Stimulated activated CD8-positive, alpha-beta memory T cell treated with anti-CD3 and anti-CD28 coated beads, Interleukin-7, amount 100 ng/mL, for 1 hour (primary cell): ENCODE measurements at places on chromosomes 12 and 14.

DNA sequence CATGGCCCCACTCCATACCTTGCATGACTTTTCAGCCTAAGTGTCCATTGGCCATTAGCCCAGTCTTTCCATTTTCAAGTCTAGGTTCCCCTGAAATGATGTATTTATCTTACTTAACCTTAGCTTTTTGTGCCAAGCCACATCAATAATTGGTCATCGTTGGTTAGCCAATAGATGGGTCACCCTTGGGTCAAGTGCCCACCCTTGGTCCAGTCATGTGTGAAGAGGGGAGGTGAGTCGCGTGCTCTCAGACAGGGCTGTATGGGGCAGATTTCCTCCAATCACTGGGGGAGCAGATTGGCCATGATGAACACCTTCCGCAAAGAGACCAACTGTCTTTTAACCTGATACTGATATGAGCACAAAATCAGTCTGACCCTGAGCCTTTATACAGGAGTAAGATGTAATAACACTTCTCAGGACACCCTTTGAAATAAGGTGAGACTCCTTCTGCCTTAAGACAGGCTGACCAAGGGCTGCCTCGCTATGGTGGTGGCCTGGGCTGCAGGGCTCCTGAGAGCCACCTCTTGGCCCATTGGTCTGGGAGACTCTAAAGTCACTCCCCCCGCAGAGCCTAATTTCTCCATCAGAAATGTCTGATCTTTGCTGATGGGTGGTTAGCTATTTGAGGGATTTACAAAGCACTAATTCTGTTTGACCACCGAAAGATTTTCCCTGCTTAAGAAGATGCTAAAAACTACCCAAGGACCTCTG is 143.2 kb downstream of the ZFP36L1 start:
- DNase-seq = no peak

- no peak for DNase-seq
These were observed 136.1 kb upstream of the MAP1LC3B2 start for GRCh38 chr12:116423094-116423493.

DNA sequence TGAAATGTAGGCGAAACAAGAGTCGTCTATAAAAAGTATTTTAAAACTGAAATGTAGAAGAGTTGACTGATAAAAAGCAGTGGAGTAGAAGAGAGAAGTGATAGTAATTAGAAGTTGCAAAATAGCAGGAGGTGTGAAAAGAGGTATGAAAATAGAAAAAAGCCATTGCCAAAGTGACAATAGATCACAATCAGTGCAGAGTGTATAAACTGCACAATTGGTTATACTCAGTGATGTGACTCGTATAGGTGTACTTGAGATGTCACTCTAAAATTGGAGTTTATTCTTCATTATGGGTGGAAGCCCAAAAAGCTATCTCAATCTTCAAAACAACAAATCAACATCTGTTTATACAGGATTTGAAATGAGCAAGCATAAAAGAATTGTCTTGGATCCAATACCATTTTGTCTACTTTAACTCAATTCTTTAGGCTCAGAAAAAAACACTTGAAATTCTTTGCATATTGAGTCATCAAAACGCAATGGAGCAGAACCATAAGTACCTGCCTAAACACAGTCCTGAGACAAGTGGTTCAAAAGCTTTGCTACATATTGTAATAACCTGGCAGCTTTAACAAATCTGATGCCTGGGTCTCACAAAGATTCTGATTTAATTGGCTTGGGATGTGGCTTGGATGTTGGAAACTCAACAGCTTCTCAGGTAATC is 8.8 kb downstream of the IKBIP start:
- no peak for DNase-seq

DNA sequence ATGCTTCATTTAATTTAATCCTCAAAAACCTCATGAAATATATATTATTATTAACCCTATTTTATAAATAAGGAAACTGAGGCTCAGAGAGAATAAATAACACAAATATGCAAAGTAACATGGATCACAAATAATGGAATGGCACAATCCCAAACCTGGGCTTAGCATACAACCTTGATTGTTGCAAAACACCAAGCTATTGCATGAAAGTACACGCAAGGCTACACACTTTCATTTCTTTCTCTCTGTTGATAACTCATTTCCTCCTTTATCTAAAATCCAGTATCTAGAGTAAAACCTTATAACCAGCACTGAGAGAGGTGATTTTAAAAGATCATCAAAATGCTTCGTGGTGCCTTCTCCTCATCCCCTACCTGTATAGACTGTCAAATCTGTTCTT is 2.8 kb upstream of the DAAM1 start:
- DNase-seq = no peak

DNA sequence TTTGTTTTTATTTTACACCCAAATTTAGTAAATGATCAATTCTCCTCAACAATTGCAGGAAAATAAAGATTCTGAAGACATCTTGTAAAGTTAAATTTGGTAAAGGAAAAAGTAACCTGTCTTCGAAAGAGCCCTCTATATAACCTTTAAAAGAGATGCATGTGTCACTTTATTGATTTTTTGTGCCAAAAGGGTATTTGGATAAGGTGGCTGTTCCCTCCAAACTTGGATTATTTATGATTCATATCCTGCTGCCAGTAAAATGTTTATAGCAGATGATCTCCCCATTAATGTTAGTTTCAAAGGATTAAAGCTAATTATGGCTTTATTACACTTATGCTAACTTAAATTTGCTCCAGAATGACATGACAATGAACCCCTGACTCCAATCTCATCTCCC is 98.8 kb downstream of the DUSP6 start:
- DNase-seq = no peak

DNA sequence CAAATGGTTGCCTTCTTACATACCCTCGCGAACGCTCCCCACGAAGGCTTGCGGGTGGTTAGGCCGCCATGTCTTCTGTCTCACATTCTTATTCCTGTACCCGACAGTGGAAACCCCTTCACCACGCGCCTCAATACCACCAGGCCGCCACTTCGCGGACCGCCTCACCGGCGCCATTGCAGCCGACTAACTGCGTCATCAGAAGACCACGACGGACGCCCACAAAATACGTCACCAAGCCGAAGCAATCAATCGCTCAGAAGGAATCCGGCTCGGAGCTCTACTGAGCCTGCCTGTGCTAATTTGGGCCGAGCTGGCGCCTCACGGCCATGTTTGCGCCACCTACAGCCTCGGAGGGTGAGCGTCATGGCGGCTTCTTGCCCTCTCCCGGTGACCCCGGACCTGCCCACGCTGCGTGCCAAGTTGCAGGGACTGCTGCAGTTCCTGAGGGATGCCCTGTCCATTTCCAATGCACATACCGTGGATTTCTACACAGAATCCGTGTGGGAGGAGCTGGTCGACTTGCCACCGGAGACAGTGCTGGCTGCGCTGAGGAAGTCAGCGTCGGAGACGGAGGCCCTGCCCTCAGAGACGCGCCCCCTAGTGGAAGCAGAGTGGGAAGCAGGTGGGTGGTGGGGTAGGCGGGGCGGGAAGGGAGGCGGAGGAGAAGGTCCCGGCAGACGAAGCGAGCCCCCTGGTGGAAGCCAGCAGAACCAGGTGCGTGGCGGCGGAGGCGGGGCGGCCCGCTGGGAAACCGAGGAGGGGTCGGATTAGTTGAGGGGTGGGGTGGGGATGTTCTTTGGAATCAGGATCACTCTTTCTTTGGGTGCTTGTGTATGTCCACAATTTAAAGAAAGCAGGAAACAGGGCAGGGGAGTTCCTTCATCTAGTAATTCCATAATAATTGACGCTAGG is at the start of the genes CCDC59 and METTL25:
TSS of gene CCDC59 (minus strand) at position 188 of the 915 bp plus-strand sequence. CDS start at position 177, 11 bp downstream.
TSS of gene METTL25 (plus strand) at position 330 of the 915 bp plus-strand sequence. CDS start at position 367, 37 bp downstream.
- peak; percentile 98 for DNase-seq

- no peak for DNase-seq
These were observed 15.1 kb upstream of the SLC38A2 start for GRCh38 chr12:46387670-46388069.

DNA sequence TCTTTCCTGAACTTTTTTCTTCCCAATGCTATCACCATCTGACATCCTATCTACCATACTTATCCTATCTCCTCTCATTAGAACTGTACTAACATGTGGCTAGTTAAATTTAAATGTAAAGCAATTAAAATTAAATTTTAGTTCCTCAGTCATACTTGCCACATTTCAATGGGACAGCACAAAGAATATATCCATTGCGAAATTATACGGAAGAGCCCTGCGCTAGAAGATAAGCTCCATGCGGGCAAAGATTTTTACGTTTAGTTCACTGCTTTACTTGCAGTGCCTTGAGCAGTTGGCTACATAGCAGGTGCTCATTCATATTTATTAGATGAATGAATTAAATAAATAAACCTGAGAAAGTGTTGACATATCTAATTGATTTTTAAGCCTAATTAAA is 33.1 kb downstream of the SEC23A start:
- DNase-seq = no peak

DNA sequence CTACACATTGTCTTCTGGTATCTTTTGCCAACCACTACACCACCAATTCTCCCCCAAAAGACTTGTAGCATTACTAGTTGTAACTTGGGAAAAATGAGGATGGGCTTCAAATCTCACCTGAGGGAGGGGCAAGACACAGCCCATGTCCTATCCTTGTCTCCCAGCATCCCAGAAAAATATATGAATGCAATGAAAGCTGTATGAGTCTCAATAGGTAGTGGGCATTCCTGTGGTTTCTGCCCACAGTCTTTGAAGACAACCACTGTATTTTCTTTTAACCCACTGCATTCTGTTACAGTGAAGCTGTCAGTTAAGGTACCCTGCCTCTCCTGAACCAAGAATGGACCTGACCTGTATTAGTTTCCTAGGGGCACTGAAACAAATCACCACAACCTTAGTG is 336.2 kb upstream of the TMPO start:
- DNase-seq = no peak
